ENCODE measurements at places on chromosomes 7 and 10. TPM values are rescaled to one million over a fixed set of nuclear protein-coding genes. Genes with fewer than 3 reads are reported as not detected.

DNA sequence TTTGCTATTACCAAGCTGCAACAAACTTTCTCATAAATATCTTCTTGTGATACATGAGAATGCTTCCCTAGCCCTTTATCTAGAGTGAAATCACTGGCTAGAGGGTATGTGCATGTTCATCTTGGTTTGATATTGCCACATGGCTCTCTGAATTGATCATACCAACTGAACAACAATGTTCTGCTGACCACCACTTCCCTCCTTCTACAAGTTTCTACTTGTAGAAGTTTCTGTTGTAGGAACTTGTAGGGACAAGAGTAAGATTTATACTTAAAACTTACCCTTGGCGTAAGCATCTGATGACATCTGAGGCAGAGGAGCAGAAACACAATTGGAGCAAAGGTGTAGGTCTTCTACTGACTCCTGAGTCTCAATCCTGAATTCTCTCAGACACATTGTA is 86.3 kb upstream of the FAM13C start:
- no peak for DNase-seq

HABP2 gene
- not detected for total RNA-seq

DNA sequence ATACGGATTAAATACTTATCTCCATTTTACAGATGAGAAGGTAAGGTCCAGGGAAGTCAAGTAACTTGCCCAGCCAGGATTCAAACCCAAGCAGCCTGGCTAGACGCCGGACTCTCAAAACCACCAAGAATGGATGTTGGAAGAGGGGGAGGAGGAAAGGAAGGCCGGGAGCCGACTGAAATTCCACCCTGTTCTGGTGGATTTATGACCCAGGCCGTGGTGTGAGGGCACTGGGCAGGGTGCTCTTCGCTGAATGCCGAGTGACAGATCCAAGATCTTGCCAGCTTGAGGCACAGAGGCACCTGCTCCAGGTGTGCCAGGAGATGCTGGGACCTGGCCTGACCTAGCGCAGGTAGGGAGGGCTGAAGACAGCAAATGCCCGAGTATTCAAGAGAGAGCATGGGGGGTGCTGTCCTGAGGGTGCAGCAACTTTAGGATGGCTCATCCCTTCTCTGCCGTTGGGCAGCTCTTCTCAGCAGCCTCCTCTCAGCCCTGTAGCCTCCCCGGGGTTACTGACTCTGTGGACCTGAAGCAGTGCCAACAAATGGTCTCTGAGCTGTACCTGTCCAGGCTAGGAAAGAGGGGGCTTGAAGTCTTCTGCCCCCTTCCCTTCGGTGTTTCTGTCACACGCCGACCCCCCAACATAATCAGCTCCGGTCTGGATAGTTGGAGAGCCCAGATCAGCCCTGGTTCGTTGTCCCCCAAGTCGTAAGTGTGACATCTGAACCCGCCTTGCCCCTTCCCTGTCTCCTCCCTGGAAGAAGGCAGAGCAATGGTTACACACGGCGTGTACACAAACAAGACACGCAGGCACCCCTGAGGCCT is 713 bp downstream of the LOXL4 start:
- DNase-seq, result no peak

ECD gene
- total RNA-seq, result 36.0 TPM

DNA sequence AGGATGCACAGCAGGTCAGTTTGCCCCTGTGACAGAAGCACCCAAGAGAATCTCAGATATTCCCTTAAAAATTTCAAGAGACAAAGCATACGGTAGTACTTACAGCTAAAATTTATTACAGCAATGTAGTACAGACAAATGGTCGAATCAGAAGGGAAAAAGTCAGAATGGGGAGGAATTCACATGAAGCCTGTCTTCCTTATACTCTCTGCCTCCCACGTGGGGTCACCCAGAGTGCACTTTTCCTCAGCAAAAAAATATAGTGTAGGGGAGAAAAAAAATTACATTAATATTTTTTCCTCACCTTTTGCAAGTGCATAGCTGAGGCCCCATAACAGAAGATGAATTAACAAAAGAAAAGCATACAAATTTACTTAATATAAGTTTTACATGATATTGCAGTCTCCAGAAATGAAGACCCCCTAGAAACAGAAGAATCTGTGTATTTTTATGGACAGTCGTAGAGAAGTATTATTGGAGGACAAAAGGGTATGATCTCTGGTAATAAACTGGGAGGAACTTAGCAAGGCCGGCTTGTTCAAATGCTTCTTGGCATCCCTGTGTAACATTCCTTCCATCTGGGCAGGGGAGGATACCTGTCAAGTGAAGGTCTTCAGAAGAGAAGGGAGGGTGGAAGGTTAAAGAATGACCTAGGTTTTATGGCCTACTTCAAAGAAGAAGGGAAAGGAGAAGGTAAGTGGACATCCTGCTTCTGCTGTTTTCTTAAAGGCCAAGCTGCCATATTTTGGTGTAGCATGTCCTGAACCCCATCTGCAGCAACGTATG is 270.6 kb upstream of the MAGI2 start:
- DNase-seq, result no peak

PDSS1 gene
- total RNA-seq, result 31.8 TPM

- DNase-seq, result no peak
Measured at GRCh38 chr7:142785841-142786250, 15.1 kb downstream of the PRSS2 start.

DNA sequence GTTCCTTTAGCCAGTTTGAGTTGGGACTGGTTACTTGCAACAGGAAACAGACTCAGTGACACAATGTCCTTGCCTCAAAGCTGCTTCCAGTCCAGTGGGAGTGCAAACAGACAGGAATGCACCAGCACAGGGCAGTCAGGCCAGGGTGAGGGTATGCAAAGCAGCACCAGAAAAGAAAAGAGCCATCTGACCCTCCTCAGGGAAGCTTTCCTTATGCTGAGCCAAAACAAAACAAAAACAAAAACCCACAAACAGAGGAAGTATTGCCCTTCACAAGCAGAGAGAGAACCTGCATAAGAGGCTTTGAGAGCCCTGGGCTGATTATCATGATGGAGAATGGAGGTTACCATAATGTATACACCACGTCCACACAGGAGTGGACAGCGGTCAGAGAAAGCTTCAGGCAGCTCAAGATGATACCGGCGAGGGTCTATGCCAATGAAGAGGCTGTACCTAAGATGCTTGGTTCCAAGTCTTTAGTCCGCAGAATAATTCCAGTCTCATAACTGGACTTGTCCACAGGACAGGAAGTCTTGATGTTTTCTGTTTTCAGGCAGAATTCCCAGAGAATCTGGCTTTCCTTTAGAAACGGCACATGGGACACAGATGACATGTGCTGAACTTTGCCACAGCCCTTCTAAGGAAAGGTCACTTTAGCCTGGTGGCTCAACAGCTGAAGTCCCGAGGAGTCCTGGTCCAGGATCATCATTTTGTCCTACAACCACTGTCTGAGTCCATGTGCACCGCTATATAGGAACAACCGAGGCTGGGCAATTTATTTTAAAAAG is 263.3 kb downstream of the TNS3 start:
- DNase-seq, result no peak

GRCh38 chr7:154886591-154886990 is 116.3 kb downstream of the PAXIP1 start:
- DNase-seq, result no peak

ATG9B gene
- total RNA-seq, result not detected

- DNase-seq, result no peak
Measured at GRCh38 chr7:89887489-89887888, 266.8 kb upstream of the STEAP1 start.

ADCYAP1R1 gene
- total RNA-seq, result 0.17 TPM

- DNase-seq, result no peak
Measured at GRCh38 chr10:110078317-110078716, 70.5 kb downstream of the ADD3 start.

CAMK1D gene
- total RNA-seq, result 6.1 TPM

HECTD2 gene
- 6.0 TPM for total RNA-seq

- DNase-seq, result no peak
Measured at GRCh38 chr10:48437546-48437945, 131.1 kb downstream of the MAPK8 start.

DNA sequence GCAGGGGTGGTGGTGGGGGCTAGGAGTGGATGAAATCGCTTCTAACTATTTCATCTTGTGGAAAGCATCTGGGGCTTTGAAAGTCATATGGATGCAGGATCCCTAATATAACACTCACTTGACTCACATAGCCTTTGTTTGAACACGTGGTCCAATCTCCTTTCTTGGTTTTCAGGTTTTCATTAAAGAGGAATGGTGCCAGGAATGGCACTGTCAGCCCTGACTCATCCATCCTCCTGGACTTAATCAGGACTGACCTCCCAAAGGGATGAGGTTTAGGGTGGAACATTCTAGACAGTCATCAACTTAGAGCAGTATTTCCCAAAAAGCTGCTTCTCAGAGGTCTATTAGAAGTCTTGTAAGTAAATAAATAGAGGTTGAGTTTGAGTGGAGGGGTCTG is 162.0 kb upstream of the PLXNA4 start:
- DNase-seq, result peak; percentile 95

- no peak for DNase-seq
Measured at GRCh38 chr10:85916994-85917573, 449.5 kb downstream of the GRID1 start.

GRCh38 chr7:13727279-13727678 is 262.2 kb downstream of the ETV1 start:
- no peak for DNase-seq

- DNase-seq, result no peak
Measured at GRCh38 chr10:47218803-47219202, 81.2 kb upstream of the GDF10 start.

GRID2IP gene
- 0.09 TPM for total RNA-seq

DNA sequence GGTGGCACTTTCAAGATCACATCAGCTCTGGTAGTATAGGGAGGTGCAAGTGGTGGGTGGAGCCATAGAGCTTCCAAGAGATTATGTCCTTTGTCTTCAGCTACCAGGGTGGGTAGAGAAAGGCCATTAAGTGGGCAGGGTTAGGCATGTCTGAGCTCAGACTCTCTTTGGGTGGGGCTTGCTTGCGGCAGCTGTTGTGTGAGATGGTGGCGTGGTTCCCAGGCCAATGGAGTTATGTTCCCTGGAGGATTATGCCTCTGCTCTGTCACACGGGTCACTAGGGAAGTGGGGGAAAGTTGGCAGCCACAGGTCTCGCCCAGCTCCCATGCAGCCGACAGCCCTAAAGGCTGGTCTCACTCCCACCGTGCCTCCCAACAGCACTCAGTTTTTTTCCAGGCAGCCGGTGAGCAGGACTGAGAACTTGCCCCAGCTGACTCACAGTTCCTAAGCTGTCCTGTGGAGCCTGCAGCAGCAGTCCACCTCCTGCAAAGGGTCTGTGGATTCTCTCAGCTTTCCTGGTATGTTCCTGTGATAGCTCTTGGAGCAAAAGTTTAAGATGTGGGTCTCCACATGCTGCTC is 459.0 kb downstream of the SH2D4B start:
- no peak for DNase-seq

DNA sequence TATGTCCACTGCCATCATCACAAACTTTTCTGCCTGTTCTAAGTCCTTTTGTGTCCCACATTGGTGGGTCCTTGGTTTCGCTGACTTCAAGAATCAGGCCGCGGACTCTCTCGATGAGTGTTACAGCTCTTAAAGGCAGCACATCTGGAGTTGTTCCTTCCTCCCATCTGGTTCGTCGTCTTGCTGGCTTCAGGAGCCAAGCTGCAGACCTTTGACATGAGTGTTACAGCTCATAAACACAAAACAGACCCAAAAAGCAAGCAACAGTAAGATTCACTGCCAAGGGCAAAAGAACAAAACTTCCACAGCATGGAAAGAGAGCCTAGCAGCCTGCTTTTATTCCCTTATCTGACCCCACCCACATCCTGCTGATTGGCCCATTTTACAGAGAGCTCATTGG is 30.2 kb downstream of the ASNS start:
- DNase-seq, result no peak

VSTM4 gene
- 9.5 TPM for total RNA-seq

DNA sequence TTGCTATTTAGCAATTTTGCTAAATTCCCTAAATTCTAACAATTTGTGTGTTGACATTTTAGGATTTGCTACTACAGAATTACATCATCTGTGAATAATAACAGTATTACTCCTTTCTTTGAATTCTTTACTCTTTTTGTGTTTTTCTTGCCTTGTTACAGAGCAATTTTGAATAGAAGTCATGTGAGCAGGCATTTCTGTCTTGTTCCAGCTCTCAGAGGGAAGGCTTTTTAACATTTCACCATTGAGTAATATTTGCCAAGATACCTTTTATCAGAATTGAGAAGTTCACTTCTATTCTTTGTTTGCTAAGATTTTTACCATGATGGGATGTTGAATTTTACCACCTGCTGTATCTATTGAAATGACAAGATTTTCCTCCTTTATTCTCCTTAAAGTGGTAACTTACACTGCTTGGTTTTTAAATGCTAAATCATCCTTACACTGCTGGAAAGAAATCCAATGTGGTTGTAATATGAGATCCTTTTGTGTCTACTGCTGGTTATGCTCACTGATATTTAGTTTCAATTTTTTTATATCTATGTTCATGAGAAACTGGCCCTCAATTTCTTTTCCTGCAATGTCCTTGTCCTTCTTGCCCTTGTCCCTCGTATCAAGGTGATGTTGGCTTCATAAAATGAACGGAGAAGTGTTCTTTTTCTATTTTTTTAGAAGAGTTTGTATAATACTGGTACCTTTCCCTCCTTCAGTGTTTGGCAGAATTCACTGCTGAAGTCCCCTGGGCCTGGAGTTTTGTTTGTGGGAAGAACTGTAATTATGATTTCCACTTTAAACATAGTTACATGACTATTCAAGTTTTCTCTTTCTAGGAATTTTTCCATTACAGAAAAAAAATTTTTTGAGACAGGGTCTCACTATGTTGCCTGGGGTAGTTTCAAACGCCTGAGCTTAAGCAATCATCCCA is 50.3 kb upstream of the ATP6V0A4 start:
- no peak for DNase-seq

CPA2 gene
- 0.11 TPM for total RNA-seq

- DNase-seq, result no peak
Measured at GRCh38 chr7:101959829-101960228, 142.4 kb downstream of the CUX1 start.

GRCh38 chr7:31850601-31851000 is 163.6 kb downstream of the PPP1R17 start:
- no peak for DNase-seq

- DNase-seq, result no peak
Measured at GRCh38 chr10:14369906-14370305, 39.2 kb upstream of the FRMD4A start.

GRCh38 chr10:48671914-48672595 is 12.6 kb upstream of the WDFY4 start:
- DNase-seq, result no peak

GRCh38 chr7:1894906-1895663 is 225.0 kb downstream of the ELFN1 start:
- DNase-seq, result no peak

- DNase-seq, result no peak
Measured at GRCh38 chr10:129740532-129741279, 223.4 kb downstream of the EBF3 start.

Data from Daoy (cell line).